DMS53 (cell line): ENCODE measurements at places on chromosomes 2 and 18.

- DNase-seq = no peak
Measured at GRCh38 chr2:69032336-69032735, 19.4 kb downstream of the ANTXR1 start.

- DNase-seq = no peak
Measured at GRCh38 chr2:231662811-231663457, 45.4 kb upstream of the PTMA start.

DNA sequence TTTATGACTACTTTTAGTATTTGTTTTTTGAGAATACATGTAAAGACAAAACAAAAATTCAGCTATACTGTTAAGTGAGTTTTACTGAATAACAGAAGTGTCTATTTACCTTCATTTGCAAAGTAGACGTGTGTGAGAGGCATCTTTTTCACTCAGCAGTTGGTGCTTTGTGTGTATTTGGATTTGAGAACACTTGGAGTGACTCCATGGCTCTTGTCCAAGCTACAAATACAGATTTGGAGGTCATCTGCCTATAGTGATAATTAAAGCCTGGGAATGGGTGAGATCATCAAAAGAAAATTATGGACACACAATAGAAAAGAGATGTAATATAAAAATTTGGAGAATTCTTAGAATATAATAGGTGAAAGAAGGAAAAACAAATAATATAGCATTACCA, 6.2 kb downstream of the NAB1 start:
- DNase-seq = peak; percentile 7

GRCh38 chr2:151817929-151818328, 10.3 kb downstream of the ARL5A start:
- no peak for DNase-seq

GRCh38 chr2:6454286-6454990, 411.3 kb downstream of the CMPK2 start:
- no peak for DNase-seq

GRCh38 chr2:214244847-214245246, 166.0 kb upstream of the VWC2L start:
- DNase-seq = no peak

DNA sequence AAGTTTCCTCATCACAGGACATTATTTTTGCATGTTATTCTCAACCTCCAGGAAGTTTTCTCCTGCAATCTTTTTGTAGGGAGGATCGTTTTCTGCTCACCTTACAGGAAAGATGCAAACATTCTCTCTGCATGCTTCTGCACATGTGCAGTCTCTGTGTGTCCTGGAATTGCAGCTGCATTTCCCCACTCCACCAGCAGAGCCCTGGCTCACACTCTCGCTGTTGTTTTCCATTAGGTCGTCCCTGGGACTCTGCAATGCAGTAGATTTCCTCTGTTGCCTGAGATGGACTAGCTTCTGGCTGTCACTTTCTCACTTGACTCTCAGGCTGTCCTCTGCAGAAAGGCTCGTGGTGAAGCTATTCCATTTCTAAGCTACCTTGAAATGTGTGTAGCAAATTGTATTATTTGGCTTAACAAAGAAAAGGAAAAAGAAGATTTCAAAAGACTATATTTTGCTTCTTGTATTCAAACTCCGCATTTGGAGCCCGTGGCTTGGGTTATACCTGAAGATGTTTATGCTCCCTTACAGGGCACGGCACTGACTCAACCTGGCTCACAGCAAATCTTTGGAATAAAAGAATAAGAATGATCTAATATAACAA, 346.7 kb downstream of the RAD51AP2 start:
- peak; percentile 71 for DNase-seq

DNA sequence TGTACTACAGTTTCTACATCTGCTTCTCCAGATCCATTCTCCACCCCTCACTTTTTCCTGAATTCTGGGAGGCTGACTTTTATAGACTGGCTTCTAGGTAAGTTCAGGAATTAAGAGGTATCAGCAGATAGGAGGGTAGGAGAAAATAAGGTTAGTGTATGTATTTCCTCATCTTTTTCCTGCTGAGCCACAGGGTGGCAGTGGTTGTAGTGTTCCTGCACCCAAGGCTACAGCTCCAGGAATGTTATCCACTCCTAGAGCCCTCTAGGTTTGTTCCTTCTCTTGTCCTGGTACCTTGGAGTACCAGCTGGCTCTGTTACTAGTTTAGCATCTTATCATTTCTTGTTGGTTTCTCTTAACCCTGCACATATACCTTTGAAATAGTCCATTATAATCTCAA, 40.7 kb upstream of the C2orf66 start:
- DNase-seq = peak; percentile 63

DNA sequence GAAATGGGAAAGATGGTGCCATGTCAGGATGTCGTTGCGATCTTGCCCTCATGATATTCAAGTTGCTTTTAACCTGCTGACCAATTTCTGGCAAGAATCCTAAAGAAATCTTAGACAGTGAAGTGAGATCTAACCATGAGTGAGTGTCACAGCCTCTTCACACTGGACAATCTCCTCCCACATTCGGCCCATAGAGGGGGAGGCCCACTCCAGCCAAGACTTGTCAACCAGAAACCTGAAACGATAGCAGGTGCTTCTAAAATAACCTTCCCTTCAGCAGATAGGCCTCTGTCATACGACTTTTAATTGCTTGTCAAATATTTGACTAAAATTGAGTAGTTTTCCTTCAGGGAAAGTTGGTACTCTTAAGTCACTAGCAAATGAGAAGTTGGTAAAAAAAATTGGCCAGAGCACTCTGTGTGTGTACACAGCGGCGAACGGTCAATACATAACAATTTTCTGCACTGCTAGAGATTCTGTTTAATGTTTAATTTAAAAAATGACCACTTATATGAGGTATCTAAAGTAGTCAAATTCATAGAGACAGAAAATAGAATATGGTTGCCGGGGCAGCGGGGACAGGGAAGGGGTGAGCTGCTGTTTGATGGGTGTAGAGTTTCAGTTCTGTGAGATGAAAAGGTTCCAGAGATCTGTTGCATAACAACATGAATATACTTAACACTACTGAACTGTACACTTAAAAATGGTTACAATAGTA, 110.2 kb downstream of the VAPA start:
- peak; percentile 100 for DNase-seq

DNA sequence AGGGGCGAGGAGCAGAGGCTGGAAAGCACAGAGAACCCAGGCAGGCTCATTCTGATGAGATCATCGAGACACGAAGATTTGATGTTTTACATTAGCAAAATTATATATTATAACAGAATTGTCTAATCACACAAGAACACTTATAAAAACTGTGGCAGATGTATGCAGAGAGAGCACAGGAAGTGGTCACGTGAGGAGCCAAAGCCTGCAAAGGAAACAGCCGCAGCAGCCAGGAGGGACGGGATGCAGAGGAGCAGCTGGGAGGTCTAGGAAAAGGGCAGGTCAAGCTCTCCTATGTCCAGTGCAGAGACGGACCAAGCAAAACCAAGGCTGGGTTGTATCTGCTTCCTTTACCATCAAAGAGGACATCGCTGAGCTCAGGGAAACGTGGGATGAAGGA, 355.1 kb upstream of the MYT1L start:
- DNase-seq = no peak

DNA sequence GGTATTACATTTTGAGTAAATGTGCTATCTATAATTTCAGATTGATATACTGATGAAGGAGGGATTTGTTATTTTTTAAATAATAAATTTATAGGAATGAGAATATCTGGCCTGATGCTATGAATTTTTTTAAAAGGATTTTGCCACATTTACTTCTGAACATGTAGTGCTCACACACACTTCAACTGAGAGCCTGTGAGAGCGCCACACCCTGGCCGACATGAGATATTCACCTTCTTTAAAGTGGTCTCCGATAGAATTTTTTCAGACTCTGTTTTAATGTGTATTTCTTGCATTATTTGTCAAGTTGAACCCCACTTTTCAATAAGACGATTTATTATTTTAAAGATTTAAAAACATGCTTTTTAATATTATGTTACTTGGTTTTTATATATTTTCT, 813.3 kb downstream of the DCC start:
- peak; percentile 76 for DNase-seq

- no peak for DNase-seq
Measured at GRCh38 chr2:37357530-37357929, 13.1 kb downstream of the QPCT start.

- DNase-seq = no peak
Measured at GRCh38 chr2:107543793-107544192, 282.9 kb upstream of the RGPD4 start.

DNA sequence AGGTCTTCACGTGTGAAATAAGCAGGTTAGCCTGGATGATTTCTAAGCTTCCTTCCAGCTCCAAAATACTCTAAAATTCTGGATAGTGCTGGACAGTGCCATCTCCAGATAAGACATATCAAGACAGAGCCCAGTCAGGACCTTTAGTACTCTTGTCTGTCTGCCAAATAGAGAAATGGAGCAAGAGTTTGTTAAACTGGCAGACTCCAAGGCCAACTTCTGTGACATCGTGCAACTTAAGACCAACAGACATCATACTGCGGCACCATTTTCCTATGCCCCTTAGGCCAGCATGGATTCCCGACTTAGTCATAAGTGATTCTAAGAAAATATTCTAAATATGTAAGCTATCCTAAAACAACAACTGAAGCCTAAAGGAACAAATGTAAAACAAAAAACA, 118.6 kb downstream of the RBMS1 start:
- DNase-seq = no peak

GRCh38 chr2:37790019-37790418, 118.6 kb upstream of the CDC42EP3 start:
- no peak for DNase-seq

GRCh38 chr2:176147800-176148496, 3.4 kb upstream of the HOXD4 start:
- no peak for DNase-seq

- DNase-seq = peak; percentile 82
Measured at GRCh38 chr2:161416708-161417437, 776 bp downstream of the TBR1 start.

DNA sequence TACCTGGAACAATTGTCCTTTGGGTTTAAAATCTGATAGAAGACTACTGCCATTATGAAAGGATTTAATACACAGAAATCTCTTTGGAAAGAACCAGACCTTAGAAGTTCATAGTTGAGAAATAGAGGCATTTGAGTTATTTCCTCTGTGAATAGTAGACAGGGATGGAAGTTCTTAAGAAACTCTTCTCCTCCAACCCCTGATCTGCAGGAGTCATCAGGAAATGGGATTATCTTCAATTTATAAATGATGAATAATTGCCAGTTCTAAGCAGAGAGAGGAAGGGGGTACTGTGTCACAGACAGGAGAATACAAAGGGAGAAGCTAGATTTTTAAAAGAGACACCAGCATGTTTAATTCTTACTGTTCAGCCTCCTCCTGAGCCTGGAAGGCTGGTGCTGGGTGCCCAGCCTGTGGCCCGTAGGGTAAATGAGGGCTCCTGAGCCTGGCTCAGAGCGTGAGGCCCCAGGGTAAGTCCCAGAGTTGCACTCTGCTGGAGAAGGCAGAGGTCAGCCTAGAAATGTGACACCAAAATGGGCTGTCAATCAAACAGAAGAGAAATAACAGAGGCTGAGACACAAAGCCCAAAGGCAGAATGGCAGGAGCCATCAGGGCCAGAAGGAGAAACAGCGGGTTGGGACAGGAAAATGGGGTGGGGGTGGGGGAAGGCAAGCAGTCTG, 58.2 kb upstream of the PKDCC start:
- no peak for DNase-seq

DNA sequence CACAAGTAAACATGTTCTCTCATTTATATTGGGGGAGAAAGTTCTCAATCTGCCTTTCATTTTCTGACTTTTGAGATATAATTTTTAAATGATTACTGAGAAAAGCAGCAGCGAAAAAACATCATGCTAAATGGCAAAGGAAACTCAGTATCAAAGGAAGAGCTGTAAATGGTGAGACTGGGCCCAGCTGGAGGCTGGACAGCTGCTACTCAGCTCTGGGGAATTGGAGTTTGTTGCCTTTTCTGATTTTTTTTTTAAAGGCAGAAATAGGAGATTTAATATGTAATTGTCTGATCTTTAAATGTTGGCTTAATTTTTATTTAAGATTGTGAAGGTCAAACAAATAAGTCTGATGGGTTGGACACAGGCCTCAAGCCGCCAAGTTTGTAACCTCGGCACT, 137.1 kb upstream of the TACR1 start:
- no peak for DNase-seq

- no peak for DNase-seq
Measured at GRCh38 chr2:63882395-63883105, 40.9 kb downstream of the UGP2 start.

DNA sequence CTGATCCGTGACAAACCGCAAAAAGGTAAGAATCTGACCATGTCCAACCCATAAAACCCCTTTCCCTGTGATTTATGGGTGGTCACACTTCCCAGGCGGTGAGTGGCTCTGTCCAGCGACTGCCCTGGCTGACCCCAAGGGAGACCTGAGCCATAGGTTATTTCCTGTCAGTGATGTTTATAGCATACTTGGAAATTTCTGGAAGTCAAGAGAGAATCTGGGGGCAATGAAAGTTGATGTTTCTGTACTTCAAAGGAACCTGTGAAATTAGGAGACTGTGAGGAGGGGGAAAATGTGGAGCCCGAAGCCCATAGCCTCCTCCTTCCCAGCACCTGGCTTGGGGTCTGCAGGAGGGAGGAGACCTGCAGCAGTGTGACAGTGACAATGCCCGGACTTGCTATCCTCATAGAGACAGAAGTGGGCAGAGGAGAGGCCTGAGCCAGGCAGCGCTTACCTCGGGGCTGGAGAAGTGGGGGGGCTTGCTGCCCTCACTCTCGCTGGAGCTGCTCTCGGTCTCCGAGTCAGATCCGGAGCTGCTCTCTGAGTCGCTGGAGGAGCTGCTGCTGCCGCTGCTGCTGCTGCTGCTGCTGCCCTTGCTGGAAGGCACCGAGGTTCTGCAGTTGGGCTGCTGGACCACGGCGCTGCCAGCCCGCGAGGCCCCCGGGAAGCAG, 111.3 kb upstream of the REV1 start:
- DNase-seq = no peak

GRCh38 chr2:220985561-220985960, 586.5 kb downstream of the EPHA4 start:
- no peak for DNase-seq

DNA sequence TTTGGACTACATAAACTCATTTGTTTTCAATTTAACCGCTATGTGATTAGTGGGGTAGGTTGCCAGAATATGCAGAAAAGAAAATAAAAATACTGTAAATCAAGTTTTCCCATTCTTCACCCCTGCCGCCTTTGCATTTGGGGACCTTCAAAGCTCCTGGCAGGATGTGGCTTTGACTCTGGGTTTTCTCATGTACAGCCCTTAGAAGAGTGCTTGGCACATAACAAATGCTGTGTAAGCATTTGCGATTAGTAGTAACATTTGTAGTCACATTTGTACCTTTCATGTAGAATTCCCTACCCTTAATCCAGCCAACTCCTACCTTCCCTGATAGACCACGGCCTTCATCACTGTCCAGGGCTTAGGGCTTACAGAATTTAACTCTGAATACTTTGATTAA, 262.6 kb downstream of the MREG start:
- no peak for DNase-seq
